Hippocampal formation (tissue), 2 donors: ENCODE measurements at places on chromosomes 2 and 18.

GRCh38 chr2:217335341-217335966, 475.6 kb upstream of the TNP1 start:
- DNase-seq: no peak

DNA sequence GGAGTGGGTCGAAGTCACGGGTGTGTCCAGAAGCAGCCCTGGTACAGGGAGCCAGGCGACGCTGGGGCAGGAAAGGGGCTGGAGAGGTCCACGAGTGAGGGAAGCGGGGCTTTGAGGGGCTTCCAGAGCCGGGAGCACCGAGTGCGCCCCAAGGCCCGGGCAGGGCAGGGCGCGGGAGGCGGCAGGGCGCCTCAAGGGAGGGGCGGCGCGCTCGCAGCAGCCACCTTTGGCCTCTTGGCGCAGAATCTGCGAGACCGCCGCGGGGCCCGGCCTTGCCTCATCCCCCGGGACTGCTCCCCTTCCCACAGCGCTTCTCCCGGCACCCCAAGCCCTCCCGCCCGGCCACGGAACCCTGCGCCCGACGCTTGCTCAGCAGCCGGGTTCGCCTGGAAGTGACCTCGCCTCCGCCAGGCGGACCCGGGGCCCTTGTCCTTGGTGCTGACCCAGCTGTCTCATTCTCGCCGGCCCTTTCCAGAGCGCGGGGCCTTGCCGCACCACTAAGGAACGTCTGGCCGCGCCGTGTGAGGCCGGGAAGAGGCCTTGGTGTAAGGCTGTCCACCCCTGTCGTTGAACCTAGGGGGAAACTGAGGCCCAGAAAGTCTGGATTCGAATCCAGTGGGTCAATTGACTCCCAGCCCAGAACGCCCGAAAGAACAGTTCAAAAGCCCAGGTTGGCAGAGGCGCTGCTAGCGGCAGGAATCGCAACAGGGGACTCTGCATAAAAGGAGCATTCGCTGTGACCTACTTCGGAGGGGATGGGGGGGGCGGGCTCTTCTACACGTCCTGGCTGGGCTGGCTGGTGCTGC, 584 bp upstream of the DNER start:
- peak; percentile 64 for DNase-seq

DNA sequence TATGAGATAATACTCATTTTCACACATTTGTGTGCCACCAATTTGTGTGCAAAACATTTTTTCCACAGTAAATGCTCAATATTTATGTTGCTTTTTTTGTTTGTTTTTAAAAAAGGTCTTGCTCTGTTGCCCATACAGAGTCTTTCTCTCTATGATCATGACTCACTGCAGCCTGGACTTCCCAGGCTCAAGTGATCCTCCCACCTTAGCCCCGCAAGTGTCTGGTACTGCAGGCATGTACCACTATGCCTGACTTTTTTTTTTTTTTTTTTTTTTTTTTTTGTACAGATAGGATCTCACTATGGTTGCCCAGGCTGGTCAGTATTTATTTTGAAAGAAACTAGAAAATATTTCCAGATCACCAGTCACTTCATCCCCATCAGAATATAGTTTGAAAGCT, 297.8 kb upstream of the GYPC start:
- DNase-seq: no peak

- DNase-seq: no peak
These were observed 19.4 kb upstream of the NFE2L2 start for GRCh38 chr2:177283906-177284305.

DNA sequence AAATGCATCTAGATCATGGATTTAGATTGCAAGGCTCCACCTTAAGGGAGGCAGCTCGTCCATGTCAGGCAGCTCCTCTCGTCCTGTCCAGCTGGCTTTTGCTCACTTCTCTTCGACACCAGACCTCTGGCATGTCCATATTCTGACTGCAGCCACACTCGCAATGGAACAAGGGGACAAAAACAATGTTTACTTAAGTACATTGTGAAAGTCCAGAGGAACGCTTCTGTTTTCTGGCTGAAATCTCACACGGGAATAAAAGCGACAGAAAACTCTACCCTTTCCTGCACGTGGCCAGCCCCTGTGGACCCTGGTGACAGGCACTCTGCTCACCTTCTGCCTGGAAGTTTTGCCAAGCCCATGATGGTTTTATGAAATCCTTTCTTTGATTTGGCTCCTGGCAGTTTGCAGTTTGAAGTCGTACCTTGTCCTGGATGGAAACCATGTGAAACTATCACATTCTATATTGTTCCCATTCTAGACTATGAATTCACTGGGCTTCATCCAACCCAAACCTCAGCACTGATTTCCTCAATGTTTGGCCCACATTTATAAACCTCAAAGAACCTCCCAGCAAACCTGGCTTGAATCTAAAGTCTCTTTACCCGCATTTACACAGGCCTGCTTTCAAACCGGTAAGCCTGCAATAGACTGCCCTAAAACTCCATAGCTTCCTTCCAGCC, 134.3 kb upstream of the PIEZO2 start:
- no peak for DNase-seq

DNA sequence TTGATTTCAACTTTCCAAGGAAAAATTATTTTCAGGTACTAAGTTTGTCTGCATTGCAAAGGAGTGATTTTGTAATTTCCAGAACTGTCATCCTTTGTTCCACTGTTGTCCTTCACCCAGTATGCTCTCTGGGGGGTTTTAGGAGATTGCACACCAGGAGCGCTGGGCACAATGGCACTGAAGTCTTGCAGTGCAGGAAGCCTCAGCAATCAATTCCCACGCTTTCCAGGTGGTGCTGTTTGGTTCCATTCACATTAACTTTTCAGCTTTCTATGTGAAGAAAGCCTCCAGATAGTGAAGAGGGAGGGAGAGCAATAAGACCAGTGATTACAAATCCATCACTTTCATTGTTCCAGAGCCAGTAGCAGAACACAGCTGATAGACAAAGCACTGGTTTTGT, 344.0 kb upstream of the VWC2L start:
- no peak for DNase-seq

GRCh38 chr2:177148477-177149154, 64.0 kb upstream of the HNRNPA3 start:
- peak; percentile 66 for DNase-seq

GRCh38 chr18:46497129-46497528, 159.9 kb downstream of the LOXHD1 start:
- DNase-seq: no peak

DNA sequence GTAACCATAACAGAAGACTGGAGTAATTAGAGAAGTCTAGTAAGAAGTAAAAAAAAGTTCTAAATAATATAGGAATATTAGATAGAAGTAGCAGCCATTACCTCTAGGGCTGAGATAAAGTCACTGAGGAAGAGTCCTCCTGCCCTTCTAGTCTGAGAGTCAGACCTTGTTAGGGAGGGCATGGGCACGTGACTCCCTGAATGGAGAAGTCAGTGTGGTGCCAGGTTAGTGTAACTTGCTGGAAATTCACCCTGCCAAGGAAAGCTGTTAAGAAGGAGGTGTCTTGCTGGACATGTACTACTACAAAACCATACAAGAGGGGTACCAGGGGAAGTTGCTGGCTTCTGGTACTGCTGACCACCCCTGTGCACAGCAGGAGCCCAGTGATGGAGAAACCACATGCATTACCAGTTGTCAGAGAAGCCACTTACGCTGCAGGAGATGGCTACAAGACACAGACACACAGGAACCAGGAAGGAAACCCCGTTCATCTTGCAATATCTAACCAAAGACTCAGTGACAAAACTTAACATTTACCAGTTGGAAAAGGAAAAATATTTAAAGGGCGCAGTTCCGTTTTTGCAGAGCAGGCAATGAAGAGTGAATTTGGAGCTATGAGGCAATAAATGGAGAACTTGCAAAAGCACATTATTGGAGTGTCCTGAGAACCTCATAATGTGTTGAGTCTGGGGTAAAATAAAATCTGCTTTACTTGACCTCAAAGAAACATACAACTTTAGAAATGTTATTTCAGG, 77.2 kb upstream of the TLK1 start:
- no peak for DNase-seq

DNA sequence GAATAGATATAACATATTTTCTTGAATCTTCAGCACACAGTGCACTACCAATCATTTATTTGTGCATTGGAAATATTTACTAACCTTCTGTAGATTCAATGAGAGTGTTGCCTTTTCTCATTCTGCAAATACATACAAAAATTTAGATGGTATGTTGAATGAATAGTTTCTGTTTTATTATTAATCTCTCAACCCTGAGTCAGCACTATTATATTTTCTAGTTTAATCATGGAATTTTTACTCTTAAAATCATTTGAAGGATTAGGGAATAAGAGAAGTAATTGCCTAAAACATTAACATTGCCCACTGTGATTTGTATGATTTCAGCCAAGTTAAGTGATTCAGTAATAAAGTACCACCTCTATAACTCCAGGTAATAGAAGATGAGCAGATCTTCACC, 370.2 kb upstream of the CDH7 start:
- no peak for DNase-seq

- DNase-seq: no peak
These were observed 9.5 kb upstream of the TNS1 start for GRCh38 chr2:218012284-218012683.

DNA sequence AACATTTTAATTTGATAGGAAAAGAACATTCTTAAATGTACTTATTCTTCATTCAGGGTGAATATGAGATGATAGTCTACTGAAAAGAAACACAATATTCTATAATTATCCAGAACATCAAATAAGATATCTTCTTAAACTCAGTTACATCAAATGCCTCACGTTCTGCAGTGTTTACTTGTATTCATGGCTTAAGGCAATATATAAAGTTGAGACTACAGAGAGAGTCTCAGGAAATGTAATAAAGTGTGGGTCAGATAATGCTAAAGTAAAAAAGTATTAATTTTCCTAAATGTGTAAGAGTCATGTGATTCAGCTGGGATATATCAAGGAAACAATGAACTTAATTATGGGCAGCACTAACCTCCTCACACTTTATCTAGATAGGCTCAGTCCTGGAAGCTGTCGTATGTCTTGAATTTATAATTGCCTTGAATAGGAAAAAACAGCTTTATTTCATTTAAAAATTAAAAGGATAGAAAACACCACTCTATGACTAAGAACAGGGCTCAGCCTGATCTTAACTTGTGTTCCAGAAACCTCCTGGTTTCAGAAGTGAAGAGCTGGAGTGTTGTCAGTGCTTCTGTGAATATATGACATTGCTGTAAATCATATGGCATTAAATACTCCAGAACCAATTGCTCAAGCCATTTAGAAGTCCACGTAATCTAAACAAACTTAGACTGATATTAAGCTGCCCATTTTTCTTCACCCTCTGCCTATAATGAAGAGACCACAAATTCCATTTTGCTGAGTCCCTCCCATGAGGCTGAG, 240.2 kb downstream of the FSIP2 start:
- DNase-seq: no peak

- no peak for DNase-seq
These were observed 4.5 kb downstream of the RBKS start for GRCh38 chr2:27885661-27886060.

DNA sequence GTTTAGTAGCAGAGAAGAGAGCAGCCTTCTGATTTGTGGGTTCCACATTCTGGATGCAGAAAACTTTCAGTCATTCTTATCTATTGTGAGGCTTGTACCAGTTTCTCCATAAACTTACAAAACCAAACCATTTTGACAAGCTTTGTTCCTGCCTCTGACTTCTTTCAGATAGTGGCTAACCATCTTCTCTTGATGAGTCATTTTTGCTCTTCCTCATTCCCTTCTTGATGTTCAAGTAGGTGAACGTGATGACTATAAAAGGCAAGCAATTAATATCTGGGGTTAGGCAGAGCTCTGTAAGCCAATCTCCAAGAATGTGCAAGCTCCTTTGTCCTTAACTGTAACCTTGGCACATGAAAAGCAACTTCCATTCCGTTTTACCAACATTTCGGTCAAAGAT, 2083.1 kb upstream of the PIK3C3 start:
- no peak for DNase-seq

- peak; percentile 46 for DNase-seq
These were observed 10.5 kb downstream of the PCARE start for GRCh38 chr2:29063646-29064345.
